Mesenchymal stem cell (in vitro differentiated cells and primary cell): ENCODE measurements at places on chromosomes 2 and 18.

GRCh38 chr2:74179063-74179865, 585 bp upstream of the MOB1A start:
- no peak for DNase-seq

GRCh38 chr18:12076424-12077140, 17.1 kb upstream of the ANKRD62 start:
- DNase-seq, result peak; percentile 43

GRCh38 chr2:82789851-82790205, 1669.3 kb downstream of the SUCLG1 start:
- DNase-seq, result no peak

GRCh38 chr2:229419158-229419557, 148.1 kb upstream of the PID1 start:
- DNase-seq, result no peak

DNA sequence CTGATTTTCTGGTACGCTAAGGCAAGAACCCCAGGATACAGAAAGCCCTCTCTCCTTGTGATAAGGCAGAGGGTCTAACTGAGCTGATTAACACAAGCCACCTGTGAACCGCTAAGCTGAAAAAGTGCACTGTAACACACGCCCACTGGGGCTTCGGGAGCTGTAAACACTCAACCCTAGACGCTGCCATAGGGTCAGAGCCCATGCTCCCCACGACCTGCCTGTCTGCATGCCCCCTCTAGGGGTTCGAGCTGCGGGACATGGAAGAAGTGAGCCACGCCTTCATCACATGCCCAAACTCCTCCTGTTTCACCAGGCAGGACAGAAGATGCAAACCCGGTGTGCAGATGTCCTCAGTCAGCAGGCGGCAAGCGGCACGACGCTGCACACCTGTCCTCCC, 173.9 kb upstream of the RAB12 start:
- no peak for DNase-seq

DNA sequence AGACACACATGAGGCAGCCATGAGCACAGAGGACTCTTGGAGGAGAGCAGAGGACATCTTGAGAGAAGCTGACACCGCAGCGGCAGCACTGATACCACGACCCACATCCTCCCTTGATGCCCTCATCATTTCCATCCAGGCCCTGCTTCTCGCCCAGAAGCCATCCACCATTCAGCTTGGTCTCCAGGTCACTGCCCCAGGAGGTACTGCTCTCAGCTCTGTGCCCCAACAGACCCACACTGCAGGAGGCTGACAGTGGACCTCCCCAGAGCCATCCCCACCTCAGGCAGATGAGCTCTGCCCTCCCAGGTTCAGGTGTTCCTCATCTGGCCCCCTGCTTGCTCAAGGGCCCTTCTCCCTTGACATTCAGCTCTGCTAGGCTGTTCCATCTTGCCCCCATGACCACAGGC, 74.9 kb downstream of the ACKR3 start:
- DNase-seq, result no peak

- no peak for DNase-seq
Measured at GRCh38 chr2:185240796-185241195, 497.8 kb upstream of the FSIP2 start.

- no peak for DNase-seq
Measured at GRCh38 chr18:5894611-5895298, 567 bp downstream of the TMEM200C start.

DNA sequence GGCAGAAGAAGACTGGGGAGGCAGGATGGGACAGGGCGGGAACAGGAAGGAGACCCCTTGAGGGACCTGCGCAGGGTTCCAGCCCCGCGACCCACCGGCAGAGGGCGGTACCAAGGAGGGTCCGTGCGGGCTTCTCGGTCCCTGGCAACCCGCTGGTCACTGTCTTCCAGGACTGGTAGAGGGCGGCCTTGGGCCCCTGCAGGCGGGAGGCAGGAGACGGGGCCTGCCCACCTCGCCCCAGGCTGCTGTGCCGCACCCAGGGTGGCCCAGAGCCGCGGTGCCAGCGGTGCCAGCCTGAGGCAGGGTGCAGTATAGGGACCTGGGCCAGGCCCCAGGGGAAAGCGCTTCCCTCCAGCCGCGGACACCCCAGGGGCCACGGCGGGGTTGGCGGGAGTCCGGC, 34.5 kb downstream of the NEURL3 start:
- peak; percentile 7 for DNase-seq

GRCh38 chr18:13500227-13500865, 226.0 kb downstream of the FAM210A start:
- peak; percentile 18 for DNase-seq

GRCh38 chr18:72086421-72086820, 457.7 kb downstream of the CBLN2 start:
- no peak for DNase-seq

DNA sequence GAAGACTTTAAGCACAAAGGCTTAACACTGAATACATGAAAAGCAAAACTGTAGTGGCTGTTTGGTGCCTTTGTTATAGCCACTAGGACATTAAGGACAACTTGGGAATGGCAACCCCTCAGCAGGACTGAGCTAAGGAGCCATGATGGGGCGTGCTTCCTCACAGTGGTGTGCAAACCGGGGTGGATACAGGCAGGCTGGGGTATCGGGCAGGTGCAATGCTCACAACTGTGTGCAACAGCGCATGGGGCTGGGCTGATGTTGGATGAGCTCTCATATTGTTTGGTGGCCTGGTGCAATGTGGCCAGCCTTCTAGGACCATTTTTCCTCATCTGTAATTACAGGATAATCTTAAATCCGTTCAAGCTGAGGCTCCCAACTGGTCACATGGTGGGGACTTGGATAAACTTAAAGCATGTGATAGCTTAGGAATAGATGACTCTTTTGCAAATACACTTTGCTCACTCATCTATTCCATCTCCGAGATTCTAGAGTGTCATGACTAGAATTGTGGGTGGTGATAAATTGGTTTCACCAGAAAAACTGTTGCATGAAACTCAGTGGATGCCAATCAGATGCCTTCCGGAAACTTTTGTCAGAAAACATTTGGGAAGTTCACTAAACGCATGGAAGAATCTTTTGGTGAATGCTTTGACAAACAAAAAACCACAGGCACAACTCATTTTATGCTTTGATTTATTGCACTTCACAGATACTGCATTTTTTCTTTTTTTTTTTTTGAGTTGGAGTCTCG, 116.5 kb downstream of the PXDN start:
- DNase-seq, result peak; percentile 36

- peak; percentile 98 for DNase-seq
Measured at GRCh38 chr2:66432801-66433694, 1.9 kb upstream of the MEIS1 start.

DNA sequence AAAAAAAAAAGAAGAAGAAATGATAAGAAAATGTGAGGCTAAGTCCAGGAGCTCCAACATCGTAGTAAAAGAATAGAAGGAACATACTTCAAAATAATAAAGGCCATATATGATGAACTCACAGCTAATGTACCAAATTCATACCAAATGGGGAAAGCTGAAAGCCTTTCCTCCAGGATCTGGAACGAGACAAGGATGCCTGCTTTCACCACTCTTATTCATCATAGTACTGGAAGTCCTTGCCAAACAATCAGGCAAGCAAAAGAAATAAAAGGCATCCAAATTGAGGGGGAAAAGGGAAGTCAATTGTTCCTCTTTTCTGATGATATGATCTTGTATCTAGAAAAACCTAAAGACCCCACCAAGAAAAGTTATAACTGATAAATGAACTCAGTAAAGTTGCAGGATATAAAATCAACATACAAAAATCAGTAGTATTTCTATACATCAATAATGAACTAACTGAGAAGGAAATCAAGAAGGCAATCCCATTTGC, 170.6 kb downstream of the METTL4 start:
- DNase-seq, result no peak

GRCh38 chr2:238082151-238082550, 18.0 kb upstream of the ESPNL start:
- no peak for DNase-seq

GRCh38 chr18:27008575-27008974, 143.1 kb upstream of the AQP4 start:
- DNase-seq, result no peak

GRCh38 chr2:143209570-143210445, 80.6 kb downstream of the ARHGAP15 start:
- no peak for DNase-seq

GRCh38 chr2:211033765-211034164, 477.4 kb downstream of the CPS1 start:
- DNase-seq, result peak; percentile 26

- DNase-seq, result peak; percentile 76
Measured at GRCh38 chr2:18520451-18521425, 39.7 kb downstream of the RDH14 start.

DNA sequence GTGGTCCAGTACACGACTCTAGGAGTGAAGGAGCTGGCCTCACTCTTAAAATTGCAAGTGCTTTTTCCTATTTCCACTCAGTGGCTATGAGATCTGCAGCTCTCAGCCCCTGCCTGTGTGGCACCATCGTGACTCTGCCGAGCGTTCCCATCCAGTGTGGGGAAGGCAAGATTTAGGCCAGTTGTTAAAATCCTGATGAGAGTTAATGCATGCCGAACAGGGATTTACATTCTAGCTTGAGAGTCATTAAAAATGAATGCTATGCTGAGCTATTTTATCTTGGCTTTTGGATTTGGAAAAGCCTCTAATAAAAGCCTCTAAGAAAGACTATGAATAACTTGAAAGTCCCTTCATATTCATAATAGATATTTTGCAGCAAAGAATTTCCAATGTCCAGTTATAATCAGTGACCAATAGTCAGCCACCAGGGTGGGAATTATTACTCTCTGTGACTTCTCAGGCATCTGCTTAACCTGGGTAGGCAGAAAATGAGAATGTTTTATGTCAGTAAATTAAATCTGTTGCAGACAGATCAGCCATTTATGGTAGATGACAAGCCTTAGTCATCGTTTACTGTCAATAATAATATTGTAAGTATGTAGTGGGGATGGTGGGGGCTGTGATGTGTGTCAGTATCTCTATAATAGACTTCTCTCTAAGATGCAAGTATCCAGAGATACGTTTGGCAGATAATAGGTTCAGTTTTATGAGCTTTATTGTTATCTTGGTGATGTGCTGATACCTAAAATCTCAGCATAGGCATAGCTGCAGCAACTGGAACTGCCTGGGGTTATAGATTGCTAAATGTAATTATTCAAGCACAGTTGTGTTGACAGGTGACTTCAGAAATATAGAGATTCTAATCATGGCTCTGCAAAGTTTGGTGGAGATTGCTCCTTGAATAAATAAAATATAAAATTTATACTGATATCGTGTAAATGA, 207.8 kb downstream of the SOCS6 start:
- no peak for DNase-seq

GRCh38 chr2:239122421-239123110, 274.7 kb downstream of the TWIST2 start:
- no peak for DNase-seq

GRCh38 chr2:203025592-203025991, 10.9 kb downstream of the NBEAL1 start:
- peak; percentile 18 for DNase-seq

DNA sequence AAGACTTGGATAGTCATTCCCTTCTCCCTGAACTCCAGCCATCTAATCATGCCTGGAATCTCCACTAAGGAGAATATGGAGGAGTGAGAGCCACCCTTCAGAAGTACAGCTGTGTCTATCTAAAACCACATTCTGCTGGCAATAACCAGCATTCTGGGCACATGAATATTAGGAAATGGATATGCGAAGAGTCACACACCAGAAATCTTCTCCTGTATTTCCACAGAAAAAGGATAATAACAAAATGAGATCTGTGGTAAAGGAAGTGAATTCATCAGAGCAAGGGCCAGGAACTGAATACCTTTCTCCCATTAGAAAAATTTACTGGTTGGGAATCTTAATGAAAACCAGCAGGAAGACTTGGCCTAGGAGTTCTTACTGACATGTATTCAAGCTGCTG, 218.8 kb downstream of the SCG2 start:
- no peak for DNase-seq

DNA sequence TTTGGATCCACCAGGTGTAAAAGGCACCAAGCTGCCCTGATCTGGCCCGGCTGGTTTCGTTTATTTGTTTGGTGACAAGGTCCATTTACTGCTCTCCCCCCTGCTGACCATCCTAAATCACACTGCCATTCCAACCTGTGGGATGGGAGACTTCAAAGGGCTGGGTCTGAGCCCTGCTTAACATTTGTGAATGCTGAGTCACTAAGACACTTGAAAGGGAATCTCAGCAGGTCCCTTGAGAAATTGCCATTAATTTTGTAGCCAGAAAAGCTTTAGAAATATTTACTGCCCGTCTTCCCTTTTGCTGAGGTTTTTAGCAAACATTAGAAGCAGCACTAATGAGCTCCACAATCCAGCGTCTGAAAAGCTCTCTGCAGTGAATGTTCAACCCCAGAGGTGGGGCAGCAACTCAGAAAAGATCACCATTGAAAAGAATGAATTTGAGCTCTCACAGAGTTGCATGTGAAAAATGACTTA, 133.8 kb downstream of the ARL4C start:
- DNase-seq, result peak; percentile 46

- no peak for DNase-seq
Measured at GRCh38 chr2:29267720-29268119, 152.5 kb downstream of the CLIP4 start.

DNA sequence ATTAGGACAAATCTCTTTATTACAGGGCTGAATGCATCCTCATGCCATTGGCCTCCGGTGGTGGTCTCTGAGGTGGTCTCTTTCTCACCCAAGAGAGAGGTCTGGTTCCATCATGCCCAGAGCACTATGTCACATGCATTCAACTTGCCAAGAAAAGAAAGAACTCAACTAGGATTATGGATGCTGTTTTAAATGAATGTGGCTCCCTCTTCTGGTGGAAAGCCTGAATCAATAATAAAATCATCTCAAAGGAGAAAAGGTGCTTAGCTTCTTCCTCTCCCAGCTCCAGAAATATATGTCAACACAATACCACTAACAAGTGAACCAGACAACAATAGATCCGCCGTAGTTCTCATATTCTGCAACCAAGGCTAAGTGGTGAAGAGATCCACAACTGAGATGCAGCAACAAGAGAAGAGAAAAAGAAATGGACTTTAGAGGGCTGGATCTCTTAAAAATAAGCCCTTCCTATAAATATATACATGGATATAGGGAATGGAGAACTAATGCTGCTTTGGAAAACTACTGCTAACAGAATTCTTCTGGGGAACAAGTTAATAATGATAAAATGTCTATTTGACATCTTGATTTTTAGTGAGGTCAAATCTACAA, 396.8 kb downstream of the NCKAP5 start:
- peak; percentile 65 for DNase-seq

DNA sequence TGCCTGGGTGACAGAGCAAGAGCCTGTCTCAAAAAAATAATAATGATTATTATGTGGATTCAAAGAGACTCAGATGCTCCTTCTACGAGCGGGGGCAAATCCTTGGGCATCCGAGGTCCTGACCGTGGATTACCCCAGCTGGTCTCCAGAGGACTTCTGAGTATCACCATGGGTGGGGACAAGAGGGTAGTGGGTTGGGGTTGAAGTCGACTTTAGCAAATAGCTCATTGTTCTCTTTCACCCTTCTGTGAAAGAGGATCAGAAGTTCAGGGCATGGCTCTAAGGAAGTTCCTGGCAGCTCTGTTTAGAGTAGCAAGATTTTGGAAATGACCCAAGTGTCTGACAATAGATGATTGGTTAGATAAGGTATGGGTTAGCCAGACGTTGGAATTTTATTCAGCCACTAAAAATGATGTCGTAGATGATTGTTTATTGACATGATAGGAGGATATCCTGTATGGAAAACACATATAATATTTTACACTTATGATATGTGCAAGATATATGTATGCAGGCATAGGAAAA, 59.0 kb upstream of the SPRED2 start:
- DNase-seq, result no peak

- peak; percentile 52 for DNase-seq
Measured at GRCh38 chr2:98459496-98460175, 15.0 kb downstream of the INPP4A start.
